ENCODE measurements at places on chromosomes 2 and 18.

DNA sequence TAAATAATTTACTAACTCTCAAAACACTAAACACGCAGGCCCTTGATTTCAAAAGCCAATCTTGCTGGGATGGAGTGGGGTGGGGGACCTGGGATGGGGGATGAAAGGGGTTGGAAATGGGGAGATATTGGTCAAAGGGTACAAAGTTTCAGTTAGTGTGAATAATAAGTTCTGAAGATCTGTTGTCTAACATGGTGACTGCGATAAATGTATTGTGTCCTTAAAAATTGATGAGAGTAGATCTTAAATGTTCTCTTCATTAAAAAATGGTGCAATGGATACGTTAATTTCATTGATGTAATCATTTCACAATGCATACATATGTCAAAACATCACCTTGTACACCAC lies 505 bp upstream of the ACYP2 start:
- no peak for DNase-seq

DNA sequence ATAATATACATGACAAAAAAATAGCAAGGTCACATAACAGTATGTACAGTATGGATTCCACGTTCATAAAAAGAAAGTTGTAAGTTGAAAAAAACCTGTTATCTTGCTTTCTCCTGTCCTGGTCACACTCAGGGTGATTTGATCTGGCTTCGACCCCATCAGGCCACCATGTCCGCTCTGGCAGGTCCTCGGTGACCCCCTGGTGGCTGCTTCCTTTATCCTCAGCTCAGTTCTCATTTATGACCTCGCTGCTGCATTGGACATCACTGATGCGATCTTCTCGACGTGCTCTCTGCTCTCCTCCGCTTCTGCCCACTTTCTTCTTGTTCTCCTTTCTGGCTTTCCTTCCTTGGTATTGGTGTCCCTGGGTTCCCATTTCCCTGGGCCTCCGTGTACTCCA lies 29.7 kb downstream of the DGKD start:
- DNase-seq, result no peak

- DNase-seq, result no peak
Observed at GRCh38 chr2:112187046-112187715, 49.0 kb downstream of the FBLN7 start.

GRCh38 chr18:49704334-49704733 lies 109.0 kb downstream of the ACAA2 start:
- no peak for DNase-seq

- peak; percentile 75 for DNase-seq
Observed at GRCh38 chr2:174914853-174915760, 90.1 kb downstream of the CHN1 start.

DNA sequence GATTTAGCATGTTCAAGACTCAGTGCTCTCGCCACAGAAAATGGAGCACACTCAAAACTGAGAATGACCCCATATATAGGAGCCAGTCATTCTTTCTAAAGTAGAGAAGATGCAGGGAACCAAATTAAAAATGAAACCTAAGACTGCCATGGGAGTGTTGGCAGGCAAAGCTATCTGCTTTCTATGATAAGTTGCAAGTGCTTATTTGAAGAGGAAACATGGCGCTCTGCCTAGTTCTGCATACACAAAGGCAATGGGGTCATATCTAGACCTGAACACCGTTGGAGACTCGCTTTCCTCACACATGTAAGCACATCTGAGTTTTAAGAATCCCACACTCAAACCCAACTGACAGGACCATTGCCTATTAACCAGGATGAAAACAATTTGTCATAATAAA lies 292.5 kb downstream of the ALK start:
- DNase-seq, result no peak

DNA sequence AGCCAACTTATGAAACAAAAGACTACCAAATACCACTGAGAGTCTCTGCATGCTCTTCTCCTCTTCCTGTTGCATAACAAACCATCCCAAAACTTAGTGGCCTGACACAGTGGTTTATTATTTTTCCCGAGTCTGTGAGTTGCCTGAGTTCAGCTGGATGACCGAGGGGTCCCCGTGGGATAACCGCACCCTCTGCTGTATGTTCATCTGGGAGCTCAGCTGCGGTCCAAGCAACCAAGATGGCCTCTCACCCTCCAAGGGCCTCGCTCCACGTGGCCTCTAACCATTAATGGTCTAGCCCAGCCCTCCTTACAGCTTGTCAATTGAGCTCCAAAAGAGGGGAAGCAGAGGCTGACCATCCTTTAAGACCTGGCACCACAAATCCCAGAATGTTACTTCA lies 17.1 kb downstream of the ITM2C start:
- no peak for DNase-seq

DNA sequence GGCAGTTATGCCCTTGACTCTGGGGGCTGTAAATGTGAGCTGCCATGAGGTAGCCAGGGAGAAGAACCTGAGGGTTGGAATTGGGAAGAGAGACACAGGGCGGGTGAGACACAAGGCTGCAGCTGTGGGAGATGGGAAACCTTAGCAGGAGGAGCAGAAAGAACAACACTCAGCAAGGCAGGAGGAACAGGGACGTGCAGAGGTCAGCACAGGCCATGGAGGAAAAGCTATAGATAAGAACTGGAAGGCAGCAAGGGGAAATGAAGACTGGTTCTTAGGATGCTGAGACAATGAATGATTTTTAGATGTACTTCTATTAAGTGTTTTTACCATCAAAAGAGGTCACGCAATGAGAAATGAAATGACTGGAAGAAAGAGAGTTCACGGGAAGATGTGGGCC lies 80.2 kb downstream of the USP40 start:
- no peak for DNase-seq

GRCh38 chr2:200728630-200729029 lies 83.1 kb upstream of the BZW1 start:
- peak; percentile 41 for DNase-seq

- DNase-seq, result no peak
Observed at GRCh38 chr2:231063347-231063746, 6.7 kb downstream of the PSMD1 start.

DNA sequence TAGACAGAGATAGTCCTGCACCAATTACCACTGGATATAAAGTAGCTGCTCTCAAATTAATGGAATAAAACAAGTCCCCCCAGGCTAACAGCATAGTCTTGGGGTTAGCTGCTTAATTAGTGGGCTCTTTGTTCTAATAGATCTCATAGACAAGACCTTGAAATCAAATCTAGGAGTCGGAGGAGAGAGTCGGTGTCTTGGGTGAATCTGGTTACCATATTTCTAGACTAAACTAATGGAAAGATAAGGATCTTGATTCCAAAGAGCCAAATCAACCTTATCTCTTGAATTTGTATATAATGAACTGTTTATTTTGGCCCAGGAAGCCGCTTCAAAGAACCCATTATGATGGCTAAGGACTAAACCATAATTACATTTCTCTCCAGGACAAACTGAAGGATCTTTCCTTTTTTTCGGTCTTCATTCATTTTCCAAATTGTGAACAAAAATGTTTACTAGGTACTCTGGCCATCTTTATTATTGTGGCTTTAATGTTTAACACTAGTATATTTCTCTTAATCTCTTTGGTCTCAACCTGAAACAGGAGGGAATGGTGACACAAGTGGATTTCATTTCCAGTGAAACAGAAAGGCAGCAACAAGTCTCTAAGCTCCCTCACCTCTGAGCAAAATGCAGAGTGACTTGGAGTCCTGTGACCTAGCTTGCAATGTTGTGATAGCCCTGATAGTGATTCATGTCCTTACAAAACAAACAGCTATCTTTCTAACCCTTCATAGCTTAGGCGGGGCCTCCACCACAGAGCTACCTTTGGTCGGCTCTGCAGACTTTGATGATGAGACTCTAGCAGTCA lies 137.9 kb upstream of the PARD3B start:
- peak; percentile 3 for DNase-seq

DNA sequence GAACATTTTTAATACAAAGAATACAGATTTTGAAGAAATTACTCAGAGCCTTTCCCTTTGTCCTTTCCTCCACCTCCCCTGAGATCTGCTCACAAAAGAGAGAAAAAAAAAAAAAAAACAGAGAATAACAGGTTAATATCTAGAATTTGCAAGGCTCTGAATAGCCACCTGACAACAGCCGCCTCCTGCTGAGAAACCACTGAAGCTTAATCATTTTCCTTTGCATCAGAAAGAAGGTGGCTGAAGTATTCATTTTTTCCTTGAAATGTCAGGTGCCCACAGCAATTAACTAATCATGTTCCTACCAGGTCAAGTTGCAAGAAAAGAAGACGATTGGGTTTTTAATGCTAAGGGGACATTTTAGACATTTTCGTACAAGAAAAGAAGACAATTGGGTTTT lies 21.2 kb downstream of the CNTNAP5 start:
- no peak for DNase-seq

DNA sequence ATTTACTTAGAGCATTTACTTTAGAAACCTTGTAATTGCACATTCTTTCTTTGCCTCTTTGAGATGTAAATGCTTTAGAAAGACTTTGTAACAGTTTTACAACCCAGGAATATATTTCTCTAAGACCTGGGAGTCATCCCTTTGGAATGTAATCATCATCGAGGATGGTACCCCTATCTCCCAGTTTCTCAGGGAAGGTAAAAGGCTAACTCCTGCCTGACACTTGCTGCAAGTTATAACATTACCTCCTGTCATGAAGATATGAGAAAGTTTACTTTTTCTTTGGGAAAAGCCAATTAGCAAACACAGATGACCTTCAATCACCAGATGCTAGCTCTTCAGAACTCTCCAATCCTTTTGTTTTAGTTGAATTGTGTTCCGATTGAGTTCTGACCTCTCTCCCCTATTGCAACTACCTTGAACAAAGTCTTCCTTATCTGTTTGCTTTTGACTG lies 420.3 kb upstream of the FSIP2 start:
- no peak for DNase-seq

DNA sequence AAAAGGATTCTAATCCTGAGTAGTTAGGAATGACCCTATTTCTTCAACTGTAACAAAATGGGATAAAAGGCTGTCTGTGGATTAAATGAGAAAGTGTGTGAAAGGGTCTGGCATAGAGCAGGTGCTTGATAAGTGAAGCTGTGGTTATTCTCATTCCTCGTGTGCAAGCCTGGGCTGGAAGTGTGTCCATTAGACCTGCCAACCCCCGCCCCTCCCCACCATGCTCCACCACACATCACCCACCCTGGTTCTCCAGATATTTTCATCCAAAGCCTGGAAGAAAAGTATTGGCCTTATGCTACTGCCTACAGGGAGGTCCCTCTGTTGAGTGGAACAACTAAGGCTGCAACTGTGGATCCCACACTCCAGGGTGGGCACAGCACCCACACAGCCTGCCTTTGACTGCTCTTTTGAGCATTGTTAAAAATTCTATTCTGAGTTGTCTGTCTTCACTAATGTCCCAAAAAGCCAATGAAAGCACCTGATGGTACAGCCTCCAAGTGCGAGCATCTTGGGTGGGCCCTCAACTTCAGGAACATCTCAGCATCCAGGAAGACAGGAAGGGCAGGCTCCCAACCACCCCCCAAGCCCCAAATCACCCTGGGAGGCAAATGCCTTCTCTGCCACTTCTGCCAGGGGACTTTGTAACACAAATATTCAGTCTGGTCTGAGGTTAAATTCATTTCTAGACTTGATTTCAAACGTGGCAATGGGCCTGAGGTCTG lies 102.8 kb upstream of the PPP1CB start:
- DNase-seq, result no peak

DNA sequence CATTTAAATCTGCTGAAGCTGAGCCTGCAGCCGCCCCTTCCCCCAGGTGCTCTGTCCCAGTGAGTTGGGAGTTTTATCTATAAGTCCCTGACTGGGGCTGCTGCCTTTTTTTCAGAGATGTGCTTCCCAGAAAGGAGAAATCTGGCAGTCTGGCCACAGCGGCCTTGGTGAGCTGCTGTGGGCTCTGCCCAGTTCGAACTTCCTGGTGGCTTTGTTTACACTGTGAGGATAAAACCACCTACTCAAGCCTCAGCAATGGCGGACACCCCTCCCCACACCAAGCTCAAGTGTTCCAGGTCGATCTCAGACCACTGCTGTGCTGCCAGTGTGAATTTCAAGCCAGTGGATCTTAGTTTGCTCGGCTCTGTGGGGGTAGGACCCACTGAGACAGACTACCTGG lies 97.3 kb downstream of the ACAA2 start:
- no peak for DNase-seq

- DNase-seq, result peak; percentile 32
Observed at GRCh38 chr18:56637711-56638231, 621 bp downstream of the TXNL1 start.

DNA sequence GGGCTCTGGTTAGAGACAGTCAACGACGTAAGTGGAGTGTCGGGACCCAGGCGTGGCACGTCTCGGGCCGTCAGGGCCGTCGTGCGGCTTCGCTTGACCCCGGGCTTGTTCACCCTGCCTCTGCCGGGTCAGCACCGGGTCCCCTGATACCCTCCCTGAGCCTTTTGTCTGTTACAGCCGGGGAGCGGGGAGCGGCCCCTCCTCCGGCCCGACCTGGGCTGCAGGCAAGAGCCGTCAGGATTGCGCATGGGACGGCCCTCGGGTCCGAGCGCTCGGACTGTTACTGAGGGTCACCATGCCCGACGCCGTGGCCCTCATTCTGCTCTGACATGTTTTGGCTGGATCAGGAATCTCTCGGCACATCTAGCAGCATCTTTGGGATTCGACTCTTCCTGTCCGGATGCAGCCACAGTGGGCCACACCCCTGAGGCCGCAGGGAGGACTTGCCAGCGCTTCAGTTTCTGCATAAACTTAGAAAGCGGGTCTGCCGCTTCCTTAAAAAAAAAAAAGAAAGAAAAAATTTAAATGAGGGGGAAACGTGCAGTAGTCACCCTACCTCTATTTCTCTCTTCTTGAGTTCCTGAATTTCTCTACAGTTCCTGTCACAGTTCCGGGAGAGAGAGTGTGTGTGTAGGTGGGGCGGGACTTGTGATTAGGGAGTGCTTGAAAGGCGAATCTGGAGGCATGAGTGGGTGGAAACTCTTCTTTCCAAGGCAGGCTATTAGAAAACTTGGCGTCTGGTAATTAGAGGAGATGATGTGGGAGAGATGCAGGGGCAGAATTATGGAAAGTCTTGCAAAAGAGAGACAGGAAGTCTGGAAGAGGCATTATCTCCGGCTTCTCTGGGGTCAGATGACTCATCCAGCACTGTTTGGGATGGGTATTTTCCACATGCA lies 909 bp downstream of the TMEM87B start:
- DNase-seq, result peak; percentile 89

- DNase-seq, result no peak
Observed at GRCh38 chr2:181143790-181144300, 163.4 kb downstream of the UBE2E3 start.

- no peak for DNase-seq
Observed at GRCh38 chr2:69539549-69539908, 102.3 kb upstream of the NFU1 start.

- DNase-seq, result no peak
Observed at GRCh38 chr18:75241705-75242104, 31.1 kb downstream of the TSHZ1 start.

DNA sequence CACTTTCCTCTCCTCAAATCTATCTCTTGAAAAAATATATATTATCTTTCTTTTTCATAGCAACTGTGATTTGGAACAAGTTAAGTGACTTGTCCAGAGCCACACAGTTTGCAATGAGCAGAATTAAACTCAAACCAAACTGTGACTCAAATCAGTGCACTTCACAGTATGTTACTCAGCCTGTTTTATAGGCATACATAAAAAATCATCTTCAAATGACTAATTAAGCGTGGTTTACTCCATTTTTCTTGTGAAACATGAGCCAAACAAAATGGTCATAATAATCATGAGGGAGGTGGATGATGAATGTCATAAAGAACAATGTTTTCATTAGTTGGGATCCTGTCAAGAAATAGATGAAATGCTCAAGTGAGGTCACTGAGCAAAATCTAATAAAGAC lies 6.1 kb upstream of the CCDC178 start:
- no peak for DNase-seq
